ENCODE measurements at places on chromosomes 3 and 15. TPM values are rescaled to one million over a fixed set of nuclear protein-coding genes. Genes with fewer than 3 reads are reported as not detected.

DNA sequence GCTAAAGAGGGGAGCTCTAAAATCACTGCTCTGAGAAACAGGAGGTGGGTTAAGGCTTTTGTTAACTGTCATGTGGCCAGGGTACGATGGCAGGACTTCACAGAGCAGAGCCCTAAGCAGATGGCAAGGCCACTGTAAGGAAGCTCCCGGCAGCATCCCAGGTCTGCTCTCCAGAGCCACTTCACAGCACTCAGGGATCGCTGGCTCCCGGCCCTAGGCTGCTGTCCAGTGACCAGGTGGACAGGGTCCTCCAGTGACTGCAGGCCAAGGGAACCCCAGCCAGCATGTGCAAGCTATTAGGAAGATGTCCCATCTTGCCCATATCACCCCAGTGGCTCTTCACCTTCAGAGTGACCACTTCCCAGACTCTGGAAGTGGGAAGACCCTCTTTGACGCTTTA is 10.4 kb downstream of the TMEM41A start:
- no peak for DNase-seq

CCK gene
- total RNA-seq: 3.1 TPM

DNA sequence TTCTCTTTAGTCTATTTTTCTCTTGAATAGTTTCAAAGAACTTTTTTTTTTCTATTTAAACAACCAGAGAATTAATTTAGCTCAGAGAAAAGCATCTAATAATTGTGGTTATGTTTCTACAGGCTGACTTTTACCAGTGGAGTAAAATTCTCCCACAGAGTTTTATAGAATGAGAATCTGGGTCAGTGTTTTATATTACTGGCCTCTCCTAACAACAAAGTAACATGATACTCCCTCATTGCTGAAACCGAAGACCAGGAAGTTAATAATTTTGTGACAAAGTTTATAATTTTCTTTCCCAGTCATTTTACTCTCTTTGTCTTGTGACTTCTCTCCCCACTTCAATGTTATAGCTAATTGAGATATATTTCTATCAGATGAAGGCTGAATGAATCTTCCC is 946.9 kb downstream of the EPHA3 start:
- no peak for DNase-seq

RPL32 gene
- 824 TPM for total RNA-seq

GRCh38 chr15:71748293-71748718 is 62.0 kb upstream of the NR2E3 start:
- no peak for DNase-seq

DNA sequence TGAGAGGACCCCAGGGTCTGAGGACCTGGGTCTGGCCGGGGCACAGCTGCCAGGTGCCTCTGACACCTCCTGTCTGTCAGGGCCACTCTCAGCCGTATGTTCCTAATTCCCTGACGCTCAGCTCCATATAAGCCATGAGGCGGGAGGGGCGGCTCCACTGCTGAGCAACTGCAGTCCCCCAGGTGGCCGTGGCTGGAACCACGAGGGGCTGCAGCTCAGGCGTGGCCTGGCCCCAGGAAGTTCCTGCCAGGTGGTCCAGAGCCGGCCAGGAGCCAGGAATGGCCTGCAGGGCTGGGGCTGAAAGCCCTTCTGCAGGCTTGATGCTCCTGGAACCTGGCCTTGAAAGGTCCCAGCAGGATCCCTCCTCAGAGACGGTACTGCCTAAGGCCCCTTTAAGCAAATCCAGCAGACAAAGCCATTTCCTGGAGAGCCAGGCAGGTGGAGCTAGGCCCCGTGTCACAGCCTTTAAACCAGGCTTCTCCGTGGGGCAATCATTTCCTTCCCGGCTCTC is 118.0 kb downstream of the CHSY1 start:
- DNase-seq: no peak

DNA sequence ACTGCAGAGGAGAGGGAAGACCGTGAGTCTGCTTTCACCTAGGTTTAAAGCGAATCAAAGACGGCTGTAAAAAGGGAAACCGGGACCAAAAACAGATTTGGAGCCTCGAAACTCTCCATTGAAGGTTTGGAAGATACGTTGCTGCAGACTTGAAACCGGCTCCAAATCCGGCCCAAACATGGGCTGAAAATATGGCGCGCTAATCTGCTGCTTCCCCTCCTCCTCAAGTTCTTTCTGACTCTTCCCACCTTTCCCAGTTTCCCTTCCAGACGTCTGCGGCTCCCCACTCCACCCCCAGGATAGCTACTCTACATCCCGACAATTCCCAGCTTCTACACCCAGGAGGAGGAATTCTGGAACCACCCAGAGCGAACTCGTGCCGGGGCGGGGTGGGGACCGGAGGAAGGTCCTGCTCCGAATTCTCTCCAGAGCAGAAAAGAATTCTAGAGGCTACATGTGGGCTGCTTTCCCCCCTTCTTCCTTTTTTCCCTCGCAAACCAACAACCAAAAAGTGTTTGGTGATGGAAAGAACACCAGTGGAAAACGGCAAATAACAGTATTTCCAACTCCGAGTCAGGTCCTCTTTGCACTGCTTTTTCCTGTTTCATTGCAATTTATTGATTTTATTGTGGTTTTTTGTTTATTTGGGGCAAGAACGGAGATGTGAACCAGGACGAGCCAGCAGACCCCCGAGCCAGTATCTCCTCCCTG is 8.5 kb downstream of the EOMES start:
- DNase-seq: no peak

GRCh38 chr15:85625856-85626255 is 168.9 kb downstream of the KLHL25 start:
- no peak for DNase-seq

DNA sequence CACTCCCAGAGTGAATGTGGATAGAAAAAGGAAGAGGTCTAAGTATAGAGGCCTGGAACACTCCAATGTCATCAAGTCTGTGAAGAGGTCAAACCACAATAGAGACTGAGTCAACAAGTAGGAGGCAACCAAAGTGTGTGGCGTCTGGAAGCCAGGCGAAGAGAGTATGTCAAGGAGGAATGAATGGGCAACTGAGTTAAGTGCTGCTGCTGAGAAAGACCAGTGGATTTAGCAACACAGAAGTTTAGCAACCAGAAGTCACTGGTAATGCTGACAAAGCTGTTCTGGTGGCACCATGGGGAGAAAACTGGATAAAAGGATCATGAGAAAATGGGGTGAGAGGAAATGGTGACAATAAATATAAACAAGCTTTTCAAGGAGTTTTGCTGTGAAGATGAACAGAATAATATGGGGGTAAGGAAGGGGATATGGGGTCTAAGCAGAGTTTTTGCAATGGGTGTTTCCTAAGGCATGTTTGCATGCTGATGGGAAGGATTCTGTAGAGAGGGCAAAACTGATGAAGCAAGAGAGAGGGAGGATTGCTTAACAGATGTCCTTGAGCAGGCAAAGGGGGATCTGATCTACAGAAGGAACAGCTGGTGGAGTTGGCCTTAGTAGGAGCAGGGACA is 38.4 kb downstream of the PCOLCE2 start:
- DNase-seq: no peak

ZNF770 gene
- total RNA-seq: 62.6 TPM

- DNase-seq: no peak
Observed at GRCh38 chr3:178063461-178063860, 472.8 kb upstream of the KCNMB2 start.

DNA sequence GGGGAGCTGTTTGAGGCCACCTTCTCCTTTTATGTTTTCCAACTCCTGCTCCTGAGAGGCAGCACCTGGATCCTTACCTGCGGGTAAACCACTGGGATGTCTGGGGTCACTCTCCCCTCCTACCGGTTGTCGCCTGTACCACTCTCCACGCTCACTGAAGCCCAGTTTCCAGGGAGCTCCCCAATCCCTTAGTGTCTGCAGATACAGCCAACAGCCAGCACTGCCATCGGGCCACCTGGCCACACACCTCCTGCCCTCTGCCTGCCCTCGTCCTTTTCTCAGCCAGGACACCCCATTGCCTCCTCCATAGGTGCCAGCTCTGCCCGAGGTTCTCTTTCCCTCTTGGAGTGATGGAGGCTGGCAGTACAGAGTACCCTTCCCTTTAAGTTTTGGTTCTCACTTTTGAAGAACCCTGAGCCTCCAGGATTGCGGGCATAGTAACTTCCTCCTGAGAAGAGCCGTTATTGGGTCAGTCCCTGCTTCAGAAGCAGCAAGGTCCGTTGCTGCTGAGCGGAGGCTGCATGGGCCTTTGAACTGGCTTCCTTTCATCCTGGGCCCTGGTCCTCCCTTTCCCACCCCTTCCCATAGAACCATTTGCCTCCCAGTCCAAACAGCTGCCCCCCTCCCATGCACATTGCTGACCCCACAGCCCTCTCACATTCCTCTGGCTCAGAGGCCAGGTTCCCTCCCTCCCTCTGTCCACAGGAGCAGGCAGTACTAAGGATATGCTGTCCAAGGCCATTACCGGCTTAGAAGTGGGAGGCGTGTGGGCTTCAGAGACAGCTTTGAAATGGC is 30.9 kb downstream of the ARNT2 start:
- DNase-seq: no peak

DNA sequence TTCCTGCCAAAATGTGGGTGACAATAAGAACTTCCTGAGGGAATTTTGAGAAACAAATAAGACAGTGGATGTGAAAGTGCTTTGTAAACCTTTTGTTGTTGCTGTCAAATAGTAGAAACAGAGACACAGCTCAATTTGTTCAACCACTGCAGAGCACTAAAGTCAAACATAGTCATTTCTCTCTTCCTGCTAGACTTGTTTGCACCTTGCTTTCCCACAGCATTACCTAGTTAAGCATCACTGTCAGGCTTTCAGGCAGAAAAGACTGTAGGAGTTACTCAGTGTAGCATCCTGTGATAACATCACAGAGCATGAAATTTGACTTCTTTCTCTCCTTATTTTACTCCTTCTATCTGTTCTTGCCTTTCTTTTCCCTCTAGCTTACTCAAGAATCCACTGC is 27.1 kb downstream of the SLC12A1 start:
- no peak for DNase-seq

IQCH gene
- 3.0 TPM for total RNA-seq

All from esophagus squamous epithelium (tissue), 5 donors.